ENCODE measurements at places on chromosomes 1 and 21.

DNA sequence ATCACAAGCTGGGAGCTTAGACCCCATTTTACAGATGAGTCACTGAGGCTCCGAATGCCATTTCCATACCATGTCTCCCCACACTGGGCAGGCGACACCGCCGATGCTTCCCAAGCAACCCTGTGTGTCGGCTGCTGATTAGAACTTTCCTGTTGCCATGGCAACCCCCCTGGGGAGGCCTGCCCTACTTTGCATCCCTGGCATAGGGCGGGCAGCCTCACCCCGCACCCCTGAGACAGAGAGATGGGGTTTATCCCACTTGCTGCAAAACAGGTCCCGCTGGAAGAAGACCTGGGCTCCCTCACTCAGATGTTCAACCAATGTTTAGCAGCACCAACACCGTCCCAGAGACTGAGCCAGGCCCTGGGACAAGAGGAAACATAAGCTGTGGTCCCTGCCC lies 81.5 kb downstream of the CAMK2N1 start:
- no peak for DNase-seq

GRCh38 chr1:185656663-185657062 lies 77.5 kb upstream of the HMCN1 start:
- no peak for DNase-seq

DNA sequence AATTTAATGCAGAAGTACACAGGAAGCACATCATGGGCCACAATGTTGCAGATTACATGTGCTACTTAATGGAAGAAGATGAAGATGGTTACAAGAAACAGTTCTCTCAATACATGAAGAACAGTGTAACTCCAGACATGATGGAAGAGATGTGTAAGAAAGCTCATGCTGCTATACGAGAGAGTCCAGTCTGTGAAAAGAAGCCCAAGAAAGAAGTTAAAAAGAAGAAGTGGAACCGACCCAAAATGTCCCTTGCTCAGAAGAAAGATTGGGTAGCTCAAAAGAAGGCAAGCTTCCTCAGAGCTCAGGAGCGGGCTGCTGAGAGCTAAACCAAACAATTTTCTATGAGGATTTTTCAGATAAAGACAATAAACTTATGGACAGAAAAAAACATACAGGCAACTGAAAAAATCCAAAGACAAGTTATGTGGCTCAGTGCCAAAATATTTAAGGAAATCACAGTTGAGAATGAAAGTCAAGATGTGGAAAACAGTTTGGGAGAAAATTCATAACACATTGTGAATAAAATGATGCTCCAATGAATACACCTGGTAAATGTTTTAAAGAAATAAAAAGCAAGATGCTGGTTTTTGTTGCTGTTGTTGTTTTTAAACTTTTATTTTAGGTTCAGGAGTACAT lies 2.8 kb upstream of the ZNF644 start:
- no peak for DNase-seq

- no peak for DNase-seq
Observed at GRCh38 chr1:213387380-213388015, 336.5 kb downstream of the RPS6KC1 start.

GRCh38 chr1:67355745-67356424 lies 48.2 kb downstream of the IL12RB2 start:
- DNase-seq, result no peak

- DNase-seq, result no peak
Observed at GRCh38 chr1:69991644-69992043, 213.7 kb downstream of the LRRC40 start.

GRCh38 chr1:91546876-91547275 lies 46.2 kb downstream of the CDC7 start:
- no peak for DNase-seq

- no peak for DNase-seq
Observed at GRCh38 chr1:8349961-8350360, 32.0 kb downstream of the SLC45A1 start.

- DNase-seq, result no peak
Observed at GRCh38 chr1:178784131-178784536, 59.1 kb downstream of the RALGPS2 start.

GRCh38 chr21:45220071-45220481 lies 67.6 kb downstream of the POFUT2 start:
- DNase-seq, result no peak

- no peak for DNase-seq
Observed at GRCh38 chr1:202286622-202287097, 55.1 kb downstream of the UBE2T start.

GRCh38 chr21:34869545-34869944 lies 179.6 kb downstream of the RUNX1 start:
- no peak for DNase-seq

DNA sequence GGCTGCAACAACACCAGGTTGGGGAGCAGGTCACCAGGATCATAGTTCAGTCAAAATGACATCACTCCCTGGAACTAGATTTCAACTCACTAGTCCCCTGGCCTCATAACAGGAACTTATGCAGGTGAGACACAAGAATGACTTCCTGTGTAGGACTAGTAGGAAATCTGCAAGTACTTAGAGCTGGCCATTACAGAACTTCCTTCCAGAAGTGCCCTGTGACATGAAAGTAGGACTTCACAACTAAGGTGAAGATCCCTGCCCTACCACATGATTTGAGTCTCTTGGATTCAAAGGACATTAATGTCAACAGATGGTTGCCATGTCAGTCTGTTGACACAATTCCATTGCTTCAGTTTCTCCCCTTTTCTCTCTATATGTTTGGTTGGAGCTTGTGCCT lies 223.1 kb downstream of the RPS6KC1 start:
- DNase-seq, result no peak

DNA sequence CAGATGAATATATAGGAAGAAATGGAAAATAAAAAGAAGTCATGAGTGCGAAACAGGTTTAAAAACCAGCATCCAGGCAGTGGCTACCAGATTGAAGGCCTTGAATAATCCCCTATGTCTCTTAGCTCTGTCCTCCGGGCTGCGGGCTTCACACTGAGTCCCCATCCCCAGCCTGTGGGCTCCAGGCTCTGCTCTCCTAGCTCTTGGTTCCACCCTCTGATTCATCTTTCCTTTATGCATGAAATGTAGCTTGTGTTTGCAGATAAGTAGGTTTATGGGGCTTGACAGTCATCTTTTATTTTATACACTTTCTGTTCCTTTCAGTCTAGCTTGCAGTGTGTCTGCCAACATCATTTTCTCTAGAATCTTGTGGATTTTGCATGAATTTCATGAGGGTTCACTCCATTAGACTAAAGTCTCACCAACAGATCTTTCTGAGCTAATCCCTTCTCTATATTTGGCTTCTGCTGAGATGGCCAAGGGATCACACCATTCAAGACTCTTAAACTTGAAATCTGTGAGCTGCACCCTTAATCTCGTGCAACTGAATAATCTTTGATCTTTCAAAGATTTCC lies 174.5 kb downstream of the PLPPR4 start:
- no peak for DNase-seq

GRCh38 chr1:88847643-88848042 lies 43.7 kb downstream of the GTF2B start:
- DNase-seq, result no peak

DNA sequence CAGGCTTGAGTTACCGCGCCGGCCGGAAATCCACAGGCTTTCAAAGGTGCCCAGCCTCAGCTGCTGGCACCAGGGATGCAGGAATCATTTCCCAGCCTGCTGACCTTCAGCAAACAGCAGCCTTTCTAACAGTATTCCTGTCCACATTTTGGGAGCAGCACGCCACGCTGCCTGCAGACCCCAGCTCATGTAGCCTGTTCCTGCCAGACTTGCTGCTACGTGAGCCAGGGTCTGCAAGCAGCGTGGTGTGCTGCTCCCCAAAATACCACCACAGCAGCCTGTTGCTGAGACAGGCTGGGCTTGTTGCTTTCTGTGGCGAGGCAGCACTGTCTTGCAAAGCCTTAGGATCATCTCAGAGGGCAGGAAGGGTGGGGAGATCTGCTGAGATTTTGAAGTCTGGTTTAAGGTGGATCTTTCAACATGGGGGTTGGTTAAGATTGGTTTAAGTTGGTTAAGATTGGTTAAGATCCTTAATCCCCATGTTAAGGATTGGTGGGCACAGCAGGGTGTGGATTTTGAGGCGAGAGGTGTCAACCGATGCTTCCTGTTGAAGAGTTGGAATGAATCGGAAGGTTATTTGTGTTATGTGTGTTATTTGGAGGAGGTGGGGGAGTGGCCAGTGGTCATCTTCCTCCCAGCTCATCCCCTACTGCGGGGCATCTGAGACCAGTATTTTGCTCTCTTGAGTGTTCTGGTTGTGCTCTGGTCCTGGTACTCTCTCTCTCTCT lies 12.9 kb downstream of the FAAH start:
- no peak for DNase-seq

DNA sequence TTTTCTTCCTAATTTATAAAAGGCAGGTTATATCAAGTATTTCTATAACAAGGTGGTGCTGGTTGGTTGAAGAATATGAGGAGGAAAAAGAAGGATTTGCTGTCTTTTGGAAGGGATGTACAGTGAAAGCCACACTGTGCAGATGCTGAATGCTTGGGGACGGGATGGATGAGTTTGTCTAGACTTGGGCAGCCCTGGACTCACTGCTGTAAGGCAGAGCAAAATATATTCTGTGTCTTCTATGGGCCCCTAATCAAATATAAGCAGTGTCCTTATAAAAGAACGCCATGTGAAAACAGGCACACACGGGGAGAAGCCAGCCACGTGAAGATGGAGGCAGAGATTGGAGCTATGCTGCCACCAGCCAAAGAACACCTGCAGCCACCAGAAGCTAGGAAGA lies 47.4 kb downstream of the PHC2 start:
- DNase-seq, result no peak

GRCh38 chr1:98344731-98345130 lies 316.8 kb upstream of the SNX7 start:
- DNase-seq, result no peak

Data from activated T-cell treated with anti-CD3 and anti-CD28 coated beads, Interleukin-2, amount 50 U/mL, for 72 hours (primary cell).